ENCODE measurements at places on chromosomes 6 and 20.
A peak's percentile ranks its signal among the peaks of the same experiment; 100 is the strongest.

DNA sequence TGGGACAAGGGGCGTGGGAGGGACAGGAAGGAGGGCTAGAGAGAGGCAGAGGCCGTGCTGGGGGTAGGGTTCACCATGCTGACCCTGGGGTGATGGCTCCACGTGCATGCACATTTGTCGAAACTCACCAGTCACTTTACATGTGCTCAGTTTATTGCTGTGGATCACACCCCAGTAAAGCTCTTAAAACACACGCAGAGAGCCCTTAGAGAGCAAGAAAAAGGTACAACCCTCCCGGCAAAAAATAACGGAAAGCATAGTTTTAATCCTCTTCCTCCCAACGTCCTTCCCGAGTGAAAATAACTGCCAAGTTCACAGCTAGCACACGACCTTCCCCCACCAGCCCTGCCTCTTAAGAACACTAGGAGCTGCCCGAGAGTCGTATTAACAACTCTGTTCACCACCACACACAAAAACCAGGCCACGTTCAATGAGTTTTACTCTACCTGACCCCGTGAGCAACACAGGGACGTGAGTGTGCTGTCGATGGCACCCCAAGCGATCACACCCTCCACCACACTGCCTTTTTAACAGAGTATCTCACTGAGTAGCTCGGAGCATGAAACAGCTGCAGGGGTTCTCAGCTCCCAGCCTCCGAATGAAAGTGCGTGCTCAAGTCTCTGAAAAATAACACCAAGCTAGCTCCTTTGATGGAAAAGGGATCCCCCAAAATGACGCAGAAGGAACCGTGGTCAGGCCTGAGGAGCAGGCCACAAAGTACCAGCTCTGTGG lies 39.7 kb downstream of the TAF4 start:
- no peak for DNase-seq

DNA sequence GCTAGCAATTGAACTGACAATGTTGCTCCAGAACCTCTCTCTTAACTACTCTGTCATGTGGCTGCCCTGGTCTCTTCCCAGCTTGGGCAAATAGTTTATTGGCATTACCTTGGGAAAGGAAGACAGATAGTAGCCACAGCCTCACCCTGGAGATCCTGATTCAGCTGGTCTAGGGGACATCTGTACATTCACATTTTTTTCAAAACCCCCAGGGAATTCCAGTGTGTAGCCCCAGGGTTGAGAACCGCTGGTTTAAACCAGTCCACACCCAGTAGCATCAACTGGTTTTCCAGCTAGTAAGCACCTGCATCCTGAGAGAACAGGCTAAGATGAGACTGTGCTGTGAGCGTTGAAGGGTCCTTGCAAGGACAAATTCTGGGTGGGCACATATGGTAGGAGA lies 9.6 kb downstream of the SCUBE3 start:
- no peak for DNase-seq

GRCh38 chr6:37982317-37982716 lies 162.8 kb downstream of the ZFAND3 start:
- DNase-seq, result no peak

DNA sequence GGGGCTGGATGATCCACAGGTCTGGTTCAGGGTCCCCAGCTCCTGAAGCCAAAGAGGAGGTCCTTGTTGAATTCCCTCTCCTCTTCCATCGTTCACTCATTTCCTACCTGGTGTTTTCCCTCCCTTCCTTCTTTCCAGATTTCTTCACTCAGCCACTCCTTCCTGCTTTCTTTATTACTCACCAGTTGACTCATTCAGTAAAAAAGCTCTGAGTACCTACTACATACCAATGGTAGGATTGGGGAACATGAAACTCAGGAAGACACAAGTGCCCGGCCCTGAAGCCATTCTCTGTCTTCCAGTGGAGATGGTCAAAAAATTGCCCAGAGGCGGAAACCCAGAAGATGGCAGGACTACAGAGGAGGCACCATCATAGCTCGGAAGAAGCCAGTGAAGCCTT lies 11.9 kb upstream of the NSFL1C start:
- DNase-seq, result peak; percentile 67

DNA sequence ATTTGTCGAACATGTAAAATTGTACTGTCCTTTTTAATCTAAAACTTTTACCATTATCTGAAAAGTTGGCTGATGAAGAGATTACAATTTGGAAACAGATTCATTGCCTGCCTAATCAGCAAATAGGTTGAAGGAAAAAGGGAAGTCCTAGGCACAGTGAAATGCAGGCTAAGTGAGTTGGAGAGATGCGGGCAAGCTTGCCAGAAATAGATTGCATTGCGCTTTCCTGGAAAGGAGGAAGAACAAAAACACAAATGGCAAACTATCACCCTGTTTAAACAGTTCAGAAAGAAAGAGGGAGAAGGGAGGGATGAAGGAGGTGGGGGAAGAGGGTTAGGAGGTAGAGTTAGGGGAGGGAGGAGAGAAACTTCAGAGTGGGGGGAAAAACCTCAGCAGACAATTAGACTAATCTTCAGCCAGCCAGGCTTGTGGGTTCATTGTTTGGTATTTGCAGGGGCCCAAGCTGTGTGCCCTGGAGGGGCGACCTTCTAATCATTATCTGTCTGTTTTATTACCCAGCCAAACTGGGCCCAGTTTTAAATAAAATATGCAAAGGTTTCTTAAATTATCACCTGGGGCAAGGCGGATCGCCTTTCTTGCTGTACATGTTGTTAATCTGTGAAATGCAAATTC lies 465.2 kb downstream of the TFAP2B start:
- no peak for DNase-seq

GRCh38 chr6:12275107-12275506 lies 15.1 kb upstream of the EDN1 start:
- DNase-seq, result peak; percentile 58

GRCh38 chr20:47016068-47016664 lies 121.5 kb downstream of the EYA2 start:
- no peak for DNase-seq

DNA sequence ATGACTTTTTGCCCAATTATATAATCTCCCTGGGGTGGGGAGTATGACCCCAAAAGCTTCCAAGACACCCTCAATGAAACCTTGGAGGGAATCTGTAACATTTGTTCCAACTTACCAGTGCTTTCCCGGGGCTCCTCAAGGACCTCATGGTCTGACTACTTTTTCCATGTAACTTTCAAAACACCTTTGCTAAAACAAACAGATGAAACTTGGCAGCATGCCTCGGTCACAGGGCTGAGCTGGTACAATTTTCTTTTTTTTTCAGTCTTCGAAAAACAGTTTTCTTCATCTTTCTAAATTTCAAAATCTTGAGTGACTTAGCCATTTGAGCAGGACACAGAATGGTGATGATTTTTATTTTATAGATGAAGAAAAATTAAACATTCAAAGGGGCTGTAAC lies 241.2 kb downstream of the BMP7 start:
- no peak for DNase-seq

GRCh38 chr20:18849131-18849530 lies 35.5 kb downstream of the SCP2D1 start:
- DNase-seq, result no peak

DNA sequence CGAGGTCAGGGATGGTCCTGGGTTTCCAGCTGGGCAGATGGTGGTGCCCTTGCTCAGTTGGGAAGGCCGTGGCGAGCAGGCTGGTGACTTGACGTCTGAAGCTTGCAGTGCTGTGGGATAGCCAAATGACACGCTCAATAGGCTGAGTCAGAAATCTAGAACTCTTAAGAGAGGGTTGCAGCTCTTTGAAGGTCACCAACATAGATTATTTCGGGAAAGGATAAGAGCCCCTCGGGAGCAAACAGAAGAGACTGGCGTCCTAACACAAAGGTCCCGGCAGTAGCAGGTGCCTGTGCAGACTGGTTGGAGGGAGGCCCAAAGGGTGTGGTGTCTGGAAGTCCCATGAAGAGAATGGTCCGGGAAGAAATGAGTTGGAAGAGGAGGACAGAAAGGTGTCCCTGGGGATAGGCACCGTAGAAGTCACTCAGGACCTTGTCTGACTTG lies 18.4 kb downstream of the PKIG start:
- no peak for DNase-seq

GRCh38 chr6:79872303-79872702 lies 75.0 kb downstream of the ELOVL4 start:
- no peak for DNase-seq

DNA sequence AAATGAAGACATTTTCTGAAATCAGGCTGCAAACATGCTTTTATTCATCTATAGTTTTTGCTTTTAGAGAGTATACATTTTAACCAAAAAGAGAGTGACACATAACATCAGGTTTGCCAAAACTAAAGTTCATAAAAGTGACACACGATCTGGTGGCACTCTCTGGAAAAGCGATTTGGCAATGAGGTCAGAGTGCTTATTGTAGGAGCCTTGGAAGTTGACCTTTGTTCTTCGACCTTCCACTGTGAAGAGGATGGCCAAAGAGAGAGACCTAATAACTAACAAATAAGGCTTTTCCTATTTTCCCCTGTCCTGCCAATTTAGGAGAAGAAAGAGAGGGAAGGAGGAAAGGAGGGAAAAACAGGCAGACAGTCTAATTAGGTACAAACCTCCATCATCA lies 230.1 kb downstream of the SIM1 start:
- DNase-seq, result no peak

DNA sequence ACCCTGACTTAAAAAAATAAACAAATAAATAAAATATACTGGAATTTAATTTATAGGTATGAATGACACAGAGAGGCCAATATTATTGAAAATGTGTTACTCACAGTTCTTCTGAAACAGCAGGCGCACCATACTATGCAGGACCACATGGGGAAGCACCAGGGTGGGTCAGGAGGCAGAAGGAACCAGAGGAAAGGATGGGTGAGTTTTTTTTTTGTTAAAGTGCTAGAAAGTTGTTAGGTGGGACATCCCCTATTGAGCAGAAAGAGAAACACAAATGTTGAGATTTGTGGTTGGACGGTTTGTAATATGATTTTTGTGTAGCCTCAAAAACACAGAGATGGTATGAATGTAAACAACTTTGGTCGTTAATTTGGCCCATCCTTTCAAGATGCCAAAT lies 26.0 kb downstream of the PTPRA start:
- DNase-seq, result no peak

DNA sequence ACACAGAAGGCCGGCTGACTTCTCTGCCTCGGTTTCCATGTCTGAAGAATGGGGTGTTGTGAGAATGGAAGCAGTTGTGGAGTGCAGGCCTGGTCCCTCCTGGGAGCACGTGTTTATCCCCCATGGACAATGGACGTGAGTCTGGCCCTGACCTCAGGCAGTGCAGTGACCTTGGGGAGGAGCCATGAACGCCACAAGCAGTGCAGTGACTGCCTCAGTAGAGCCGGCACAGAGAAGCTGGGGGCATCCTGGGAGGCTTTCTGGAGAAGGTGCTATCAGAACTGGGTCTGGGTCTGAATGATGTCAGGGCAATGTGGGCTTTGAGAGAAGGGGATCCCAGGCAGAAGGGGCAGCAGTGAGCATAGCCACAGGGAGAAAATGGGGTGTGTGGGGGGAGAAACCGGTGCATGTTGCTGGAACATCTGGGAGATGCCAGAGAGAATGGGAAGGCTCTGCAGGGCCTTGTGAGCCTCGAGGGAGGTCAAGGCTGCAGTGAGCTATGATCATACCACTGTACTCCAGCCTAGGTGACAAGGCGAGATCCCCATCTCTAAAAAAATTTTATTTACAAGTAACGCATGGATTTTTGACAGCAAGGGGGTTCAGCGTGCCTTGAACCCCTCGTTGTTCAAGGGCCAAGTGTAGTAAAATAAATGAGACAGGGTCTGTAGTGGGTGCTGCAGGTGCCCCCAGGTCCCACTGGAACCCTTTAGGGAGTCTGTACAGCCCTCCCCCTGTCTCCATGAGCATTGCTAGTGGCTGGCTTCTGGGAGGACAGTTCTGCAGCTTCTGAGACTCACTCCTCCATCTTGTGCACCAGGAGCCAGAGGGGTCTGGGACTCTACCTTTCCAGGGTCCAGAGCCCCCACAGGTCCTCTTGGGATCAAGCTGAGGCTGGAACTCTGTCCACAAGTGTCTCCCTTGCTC lies 27.0 kb upstream of the ZBP1 start:
- no peak for DNase-seq

DNA sequence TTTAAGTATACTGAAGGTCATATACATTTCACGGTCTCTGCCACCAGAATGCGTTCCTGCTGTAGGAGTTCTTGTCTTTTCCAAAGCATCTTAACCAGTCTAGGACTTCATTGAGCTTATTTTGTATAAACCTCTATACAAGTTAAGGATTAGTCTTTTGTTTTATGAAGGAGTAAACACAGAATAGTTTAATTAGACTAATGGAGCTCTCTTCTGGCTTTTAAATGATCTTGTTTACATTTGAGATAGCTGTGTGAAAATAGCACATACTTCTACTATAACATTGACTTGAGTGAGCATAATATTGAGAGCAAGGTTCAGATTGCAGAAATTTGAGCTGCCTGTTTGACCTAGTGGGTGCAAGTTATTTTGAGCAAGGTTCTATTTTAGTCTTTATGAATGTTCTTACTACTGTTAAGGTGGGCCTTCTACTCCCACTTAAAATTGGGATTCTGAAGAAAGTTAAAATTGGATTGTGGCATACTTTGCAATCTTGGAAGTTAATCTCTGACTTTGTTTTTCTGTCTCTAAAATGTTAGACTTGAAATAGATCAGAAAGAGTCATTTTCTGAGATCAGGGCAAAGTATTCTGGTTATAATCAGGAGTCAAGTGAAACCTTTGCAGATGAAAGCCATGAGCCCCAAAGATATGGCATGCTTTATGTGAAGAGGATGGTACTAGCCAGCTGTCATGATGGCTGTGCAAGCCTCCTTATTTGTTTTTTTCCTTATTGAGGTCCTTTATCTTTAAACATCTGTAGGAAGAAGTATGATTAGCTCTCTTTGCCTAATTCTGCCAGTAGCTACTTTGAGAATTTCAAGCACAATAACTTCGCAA lies 41.8 kb downstream of the RPRD1B start:
- no peak for DNase-seq

DNA sequence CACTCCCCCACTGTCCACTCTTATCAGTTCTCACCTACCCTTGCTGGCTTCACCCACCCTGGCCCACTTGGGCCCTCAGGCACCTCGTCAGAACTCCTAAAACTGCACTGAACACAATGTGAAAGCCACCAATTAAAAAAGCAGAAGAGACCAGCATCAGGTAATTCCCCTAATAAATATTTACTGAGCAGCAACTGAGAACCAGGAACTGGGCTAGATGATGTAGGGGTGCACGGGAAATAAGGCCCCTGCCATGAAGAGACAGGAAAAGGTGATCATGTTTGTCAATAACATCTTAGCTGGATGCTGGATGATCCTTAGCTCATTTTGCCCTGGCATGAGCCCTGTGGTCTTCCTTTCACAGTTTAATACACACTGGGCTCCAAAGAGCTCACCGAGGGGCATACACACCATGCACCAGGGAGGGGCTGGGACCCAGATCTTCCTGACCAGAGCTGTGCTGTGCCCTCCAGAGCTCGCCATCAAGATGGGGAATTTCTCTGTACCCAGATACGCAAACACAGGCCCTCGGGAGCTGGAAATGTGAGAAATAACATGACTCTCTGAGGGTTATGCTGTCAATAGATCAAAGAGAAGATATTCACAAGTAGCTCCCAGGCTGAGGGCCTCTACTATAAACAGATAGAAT lies 113.6 kb upstream of the SLC22A16 start:
- no peak for DNase-seq

- peak; percentile 86 for DNase-seq
Measured at GRCh38 chr6:165186041-165186440, 123.4 kb downstream of the C6orf118 start.

- no peak for DNase-seq
Measured at GRCh38 chr6:2507016-2507415, 243.7 kb downstream of the MYLK4 start.
